Hematopoietic multipotent progenitor cell treated with erythropoietin and hydrocortisone succinate and interleukin-3 and kit ligand, for 4 days (in vitro differentiated cells): ENCODE measurements at places on chromosomes 7 and 10.

- DNase-seq: no peak
Observed at GRCh38 chr7:15932318-15932717, 245.8 kb upstream of the MEOX2 start.

- no peak for DNase-seq
Observed at GRCh38 chr7:132837529-132837928, 244.4 kb downstream of the CHCHD3 start.

DNA sequence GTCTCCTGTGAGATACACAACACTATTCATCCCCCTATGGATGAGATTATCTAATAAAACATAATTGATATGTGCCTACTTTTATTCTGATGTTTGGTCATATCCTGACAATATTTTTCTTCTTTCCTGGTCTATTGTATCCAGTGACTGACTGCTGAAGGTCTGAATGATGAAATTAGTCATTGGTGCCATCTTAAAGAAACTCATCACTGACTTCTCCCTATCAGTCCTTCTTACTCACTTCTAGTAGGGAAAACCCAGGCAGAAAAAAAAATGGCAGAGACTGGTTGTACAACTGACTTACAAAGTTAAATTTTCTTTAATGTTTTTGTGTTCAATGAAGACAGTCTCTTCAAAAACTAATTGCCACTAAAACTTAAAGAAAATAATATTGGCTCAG is 377.4 kb downstream of the HTR7 start:
- no peak for DNase-seq

DNA sequence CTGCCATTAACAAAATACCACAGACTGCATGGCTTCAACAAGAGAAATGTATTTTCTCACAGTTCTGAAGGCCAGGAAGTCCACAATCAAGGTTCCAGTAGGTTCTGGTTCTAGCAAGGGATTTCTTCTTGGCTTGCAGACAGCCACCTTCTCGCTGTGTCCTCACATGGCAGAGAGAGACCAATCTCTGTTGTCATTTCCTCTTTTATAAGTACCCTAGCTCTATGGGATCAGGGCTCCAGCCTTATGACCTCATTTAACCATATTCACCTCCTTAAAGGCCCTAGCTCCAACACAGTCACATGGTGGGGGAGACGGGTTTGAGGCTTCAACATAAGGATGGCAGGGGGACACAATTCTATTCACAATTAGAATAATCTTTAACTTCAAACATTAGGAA is 23.6 kb downstream of the ABI1 start:
- DNase-seq: peak; percentile 60

GRCh38 chr10:59109826-59110225 is 66.6 kb upstream of the PHYHIPL start:
- no peak for DNase-seq

DNA sequence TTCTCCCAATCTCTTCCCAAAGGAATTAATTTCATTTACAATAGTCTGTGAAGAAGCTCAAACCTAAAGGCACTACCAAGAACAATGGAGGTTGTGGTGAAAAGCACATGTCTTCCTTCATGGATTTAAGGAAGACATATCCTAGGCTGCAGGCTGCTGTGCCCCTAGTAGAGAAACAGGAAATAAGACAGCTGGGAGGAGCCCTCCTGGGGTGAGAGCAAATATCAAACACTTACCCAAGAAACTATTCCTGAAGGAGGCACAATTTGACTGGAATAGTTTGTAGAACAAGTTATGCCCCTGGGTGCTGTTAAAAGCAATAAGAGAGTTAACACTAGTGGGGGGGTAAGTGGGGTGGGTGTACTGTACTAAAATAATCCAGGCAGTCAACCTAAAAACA is 30.1 kb downstream of the PDZD8 start:
- DNase-seq: no peak

DNA sequence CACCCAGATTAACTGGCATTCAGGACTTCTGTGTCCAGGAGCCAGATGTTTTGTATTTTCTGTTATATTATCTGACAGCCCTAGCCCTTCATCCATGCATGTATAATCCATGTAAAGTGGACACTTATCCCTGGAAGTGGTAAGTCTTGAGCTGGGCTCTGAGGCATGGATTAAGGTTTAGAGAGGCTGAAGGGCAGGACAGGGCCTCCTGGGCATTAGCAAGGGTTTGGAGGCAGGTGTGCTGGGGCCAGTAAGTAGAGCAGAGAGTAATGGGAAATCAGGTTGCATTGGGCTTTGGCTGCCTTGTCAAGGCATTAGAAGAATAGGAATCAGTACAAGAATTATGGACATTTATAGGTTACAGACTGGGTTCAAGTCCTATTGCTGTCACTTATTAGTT is 138.0 kb downstream of the DYNC1I1 start:
- DNase-seq: no peak

GRCh38 chr10:49191349-49191748 is 3.2 kb upstream of the TMEM273 start:
- DNase-seq: no peak

DNA sequence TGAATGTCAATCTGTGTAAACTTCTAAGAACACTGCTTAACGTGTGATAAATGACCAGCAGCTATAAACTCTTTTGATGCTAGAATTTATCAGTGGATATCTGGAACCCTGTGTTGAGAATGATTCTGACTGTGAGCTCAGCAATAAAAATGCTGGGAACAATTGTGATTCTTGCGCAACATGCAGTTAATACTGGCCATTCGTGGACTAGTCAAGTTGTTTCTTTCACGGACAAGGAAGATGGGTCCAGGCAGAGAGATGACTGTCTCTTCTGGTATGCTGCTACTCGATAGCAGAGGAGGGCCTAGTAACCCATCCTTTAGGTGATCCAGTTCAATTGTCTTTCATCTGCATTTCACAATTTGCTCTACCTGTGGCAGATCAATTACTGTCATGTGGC is 394.8 kb upstream of the IGFBP3 start:
- DNase-seq: no peak

DNA sequence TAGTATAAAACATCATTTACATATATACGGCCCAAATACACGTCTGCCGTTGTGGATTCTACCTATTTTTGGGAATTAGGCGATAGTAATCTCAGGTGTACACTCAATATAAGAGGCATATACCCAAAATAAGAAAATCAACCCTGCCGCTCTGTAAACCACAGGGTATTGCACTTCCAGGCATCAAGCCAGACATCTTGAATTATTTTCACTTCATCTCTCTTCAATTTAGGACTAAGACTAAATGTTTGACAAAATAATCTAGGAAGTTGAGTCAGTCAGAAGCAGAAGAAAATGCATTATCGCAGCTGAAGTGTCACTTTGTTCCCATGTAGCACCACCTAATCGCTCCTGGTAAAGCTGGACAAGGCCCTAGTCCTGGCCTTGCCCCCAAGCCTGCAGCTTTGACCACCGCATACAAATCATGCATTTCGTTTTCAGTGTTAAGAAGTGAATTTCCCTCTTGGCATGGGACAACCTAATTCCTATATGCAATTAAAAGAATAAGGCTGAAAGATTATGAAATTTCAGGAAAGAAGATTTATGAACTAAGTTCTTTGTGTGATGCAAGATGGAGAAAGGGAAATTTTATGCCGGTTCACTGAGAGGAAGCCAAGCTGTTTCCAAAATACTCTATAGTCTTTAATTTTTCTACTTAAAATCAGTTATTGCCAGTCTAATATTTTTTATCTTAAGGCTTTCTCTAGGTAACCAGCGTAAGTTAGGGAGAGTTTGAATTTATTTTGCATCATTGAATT is 26.0 kb downstream of the CABCOCO1 start:
- DNase-seq: no peak

DNA sequence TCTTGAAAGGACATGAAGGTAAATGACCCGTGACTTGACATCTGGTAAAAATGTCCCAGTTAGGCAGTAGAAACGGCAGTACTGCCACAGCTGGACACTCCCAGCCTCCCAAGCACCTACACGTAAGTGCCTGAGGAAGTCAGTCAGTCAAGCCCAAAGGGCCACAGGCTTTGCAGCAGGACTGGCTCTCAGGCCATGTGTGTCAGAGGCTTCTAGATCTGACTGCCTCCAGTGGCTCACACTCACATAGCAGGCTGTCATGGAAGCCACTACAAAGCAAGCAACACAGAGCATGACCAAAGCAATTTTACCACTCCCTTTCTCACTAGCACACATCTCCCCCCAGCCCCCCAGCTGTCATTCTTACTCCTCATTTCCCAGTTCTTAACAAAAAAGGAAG is 17.8 kb upstream of the CCNJ start:
- peak; percentile 63 for DNase-seq

DNA sequence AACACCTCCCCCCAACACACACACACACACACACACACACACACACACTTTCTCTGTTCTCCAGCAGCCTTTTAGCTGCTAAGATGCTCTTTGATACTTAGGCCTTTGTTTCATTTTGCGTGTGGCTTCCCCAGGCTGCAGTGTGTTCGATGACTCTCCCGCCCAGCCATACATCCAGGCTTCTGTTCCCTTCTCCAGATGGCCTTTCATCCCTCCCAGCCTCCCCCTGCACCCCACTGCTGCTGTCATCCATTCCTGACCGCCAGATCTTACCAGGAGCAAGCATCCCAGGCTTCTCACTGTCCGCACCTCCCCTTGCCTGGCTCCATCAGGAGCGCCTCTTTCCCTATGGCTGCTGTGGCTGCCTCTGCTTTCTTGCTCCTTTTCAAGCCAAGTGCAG is 77.8 kb upstream of the PPIF start:
- DNase-seq: no peak

GRCh38 chr10:113425541-113425951 is 127.3 kb upstream of the HABP2 start:
- no peak for DNase-seq

DNA sequence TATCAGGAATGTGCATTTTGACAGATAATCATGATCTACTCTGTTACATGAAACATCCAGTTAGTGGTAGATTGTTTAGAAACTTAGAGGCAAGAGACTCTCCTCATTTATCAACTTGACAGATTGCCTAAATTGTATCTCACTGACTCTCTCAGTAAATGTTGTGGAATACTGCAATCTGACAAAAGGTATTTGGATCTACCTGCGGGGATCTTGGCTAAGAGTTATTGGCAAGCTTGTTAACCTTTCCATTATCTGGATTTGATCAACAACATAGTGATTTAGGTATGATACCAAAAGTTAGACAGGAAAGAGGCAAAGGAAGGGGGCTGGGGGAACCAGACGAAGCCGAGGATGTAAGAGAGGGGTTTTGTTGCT is 2.0 kb downstream of the VSTM2A start:
- DNase-seq: no peak

DNA sequence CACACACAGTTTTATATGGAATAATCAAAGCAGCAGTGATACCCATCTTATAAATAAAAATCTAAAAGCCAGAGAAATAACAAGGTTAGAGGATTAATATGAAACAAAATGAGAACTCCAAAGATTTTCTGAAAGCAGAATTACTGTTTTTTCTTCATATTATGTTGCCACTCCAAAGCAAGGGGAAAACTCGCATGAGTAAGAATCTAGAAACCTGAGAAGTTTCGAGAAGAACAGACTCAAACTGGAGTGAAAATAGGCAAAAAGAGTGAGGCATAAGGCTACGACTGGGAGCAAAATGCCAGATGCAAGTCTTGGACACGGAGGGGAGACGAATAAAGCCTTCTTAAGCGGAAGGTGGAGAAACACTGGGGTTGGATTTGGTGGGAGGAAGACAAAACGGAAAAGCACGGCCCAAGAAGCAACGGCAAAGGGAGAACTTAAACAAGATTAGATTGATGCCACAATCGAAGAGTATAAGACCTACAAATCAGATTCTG is 923 bp downstream of the TNPO3 start:
- no peak for DNase-seq

- DNase-seq: no peak
Observed at GRCh38 chr7:77315182-77315591, 101.0 kb downstream of the GSAP start.

- DNase-seq: peak; percentile 61
Observed at GRCh38 chr10:79022565-79023230, 46.1 kb upstream of the ZMIZ1 start.
